ENCODE measurements at places on chromosomes 4 and X. TPM values are rescaled to one million over a fixed set of nuclear protein-coding genes. Genes with fewer than 3 reads are reported as not detected.

GRCh38 chrX:49042581-49043219 lies 457 bp downstream of the TFE3 start:
- DNase-seq = no peak

The IGFBP7 gene
- polyA plus RNA-seq = 699 TPM

- DNase-seq = no peak
These were observed 130.1 kb downstream of the MGST2 start for GRCh38 chr4:139795527-139796314.

DNA sequence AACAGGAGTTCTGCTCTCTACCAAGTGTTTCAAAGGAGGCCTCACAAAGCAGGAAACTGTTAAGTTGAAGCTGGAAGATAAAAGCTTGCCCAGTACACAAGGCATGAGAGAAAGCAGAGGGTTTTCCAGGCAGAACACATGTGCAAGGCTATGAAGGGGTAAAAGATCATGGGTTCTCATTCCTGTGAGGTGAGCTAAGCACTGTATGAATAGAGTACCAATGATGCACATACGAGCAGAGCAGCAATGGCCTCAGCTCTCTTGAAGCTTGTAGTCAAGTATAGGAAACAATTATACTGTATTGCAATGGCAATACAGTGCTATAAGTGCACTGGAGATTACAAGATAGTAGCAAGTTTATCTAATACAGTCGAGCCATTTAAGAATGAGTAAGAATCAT lies 18.0 kb downstream of the TTC29 start:
- no peak for DNase-seq

The TKTL2 gene
- polyA plus RNA-seq = not detected

- DNase-seq = no peak
These were observed 300.5 kb downstream of the TRIML1 start for GRCh38 chr4:188439641-188440311.

DNA sequence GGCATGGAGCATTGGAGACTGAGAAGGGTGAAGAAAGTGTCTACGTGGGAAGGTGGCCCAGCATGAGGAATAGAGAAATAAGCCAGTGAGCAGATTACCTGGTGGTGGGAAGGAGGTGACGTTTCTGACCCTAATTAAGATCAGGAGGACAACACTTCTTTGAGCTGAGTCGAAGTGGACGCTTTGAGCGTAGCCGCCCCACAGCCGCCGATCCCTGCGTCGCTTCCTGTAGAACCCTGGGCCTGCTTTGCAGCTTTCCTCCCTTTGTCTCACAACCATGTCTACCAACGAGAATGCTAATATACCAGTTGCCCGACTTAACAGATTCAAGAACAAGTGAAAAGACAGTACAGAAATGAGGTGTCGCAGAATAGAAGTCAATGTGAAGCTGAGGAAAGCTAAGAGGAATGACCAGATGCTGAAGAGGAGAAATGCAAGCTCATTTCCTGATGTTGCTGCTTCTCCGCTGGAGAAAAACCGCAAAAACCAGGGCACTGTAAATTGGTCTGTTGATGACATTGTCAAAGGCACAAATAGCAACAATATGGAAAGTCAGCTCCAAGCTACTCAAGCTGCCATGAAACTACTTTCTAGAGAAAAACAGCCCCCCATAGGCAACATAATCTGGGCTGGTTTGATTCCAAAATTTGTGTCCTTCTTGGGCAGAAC lies 6.4 kb upstream of the ANTXR2 start:
- DNase-seq = no peak
